ENCODE measurements at places on chromosomes 11 and 22.

DNA sequence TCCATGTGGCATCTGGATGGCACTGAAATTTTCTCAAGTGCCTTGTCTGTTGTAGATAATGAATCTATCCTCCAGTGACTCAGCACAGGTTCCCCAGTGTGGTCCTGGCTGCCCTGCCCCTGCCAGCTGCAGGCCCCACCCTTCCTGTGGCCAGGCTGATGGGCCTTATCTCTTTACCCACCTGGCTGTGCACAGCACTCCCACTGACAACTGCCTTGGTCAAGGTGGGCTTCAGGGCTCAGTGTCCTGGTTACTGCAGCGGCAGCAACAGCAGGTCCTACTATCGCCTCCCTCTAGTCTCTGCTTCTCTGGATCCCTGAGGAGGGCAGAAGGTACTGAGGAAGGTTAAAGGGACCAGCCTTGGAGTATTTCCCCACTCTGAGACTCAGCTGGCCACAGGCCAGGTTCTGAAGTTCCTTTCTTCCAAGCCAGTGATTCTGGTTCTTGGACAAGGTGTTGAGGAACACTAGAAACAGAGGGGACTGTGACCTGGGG, 3.1 kb downstream of the HMBS start:
- no peak for DNase-seq

DNA sequence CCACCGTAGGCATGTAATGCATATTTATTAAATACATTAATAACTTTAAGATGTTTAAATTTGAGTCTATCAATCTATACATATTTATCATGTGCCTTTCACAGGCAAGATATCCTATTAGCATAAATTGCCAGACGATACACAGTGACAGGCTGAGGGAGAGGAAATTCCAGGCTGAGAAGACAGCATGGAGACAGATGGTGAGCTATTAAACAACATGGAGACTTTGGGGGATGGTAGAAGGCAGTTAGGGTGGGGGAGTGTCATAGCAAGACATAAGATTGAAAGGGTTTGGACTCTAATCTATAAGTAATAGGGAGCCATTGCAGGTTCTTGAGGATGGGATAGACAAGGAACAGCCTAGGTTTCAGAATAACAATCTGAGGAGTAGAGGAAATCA, 138.5 kb downstream of the NXPE2 start:
- DNase-seq = no peak

- no peak for DNase-seq
Observed at GRCh38 chr11:122559734-122560382, 95.7 kb upstream of the UBASH3B start.

- no peak for DNase-seq
Observed at GRCh38 chr22:28802595-28803123, 2.3 kb upstream of the XBP1 start.

DNA sequence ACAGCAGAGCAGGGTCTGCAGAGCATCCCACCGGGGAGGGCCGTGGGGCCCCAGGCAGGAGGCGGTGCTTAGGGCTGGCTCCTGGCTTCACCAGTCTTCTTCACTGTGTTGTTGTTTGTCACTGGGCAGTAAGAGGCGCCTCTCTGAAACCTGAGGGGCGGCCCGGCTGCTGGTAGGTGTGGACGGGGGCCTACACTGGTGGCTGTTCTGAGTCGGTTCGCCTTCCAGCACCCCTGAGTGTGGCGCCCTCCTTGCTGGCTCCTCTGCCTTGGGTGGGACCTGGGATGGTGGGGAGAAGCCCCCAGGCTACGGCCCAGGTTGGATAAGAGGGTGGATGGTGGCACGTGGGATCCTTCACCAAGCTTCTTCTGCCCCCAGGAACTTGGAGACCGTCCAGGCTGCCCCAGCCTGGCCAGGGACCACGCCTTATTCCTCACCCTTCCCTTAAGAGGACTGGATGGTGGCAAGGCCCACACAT, 10.4 kb upstream of the GRAMD4 start:
- DNase-seq = no peak
